ENCODE measurements at places on chromosomes 7 and 10.

DNA sequence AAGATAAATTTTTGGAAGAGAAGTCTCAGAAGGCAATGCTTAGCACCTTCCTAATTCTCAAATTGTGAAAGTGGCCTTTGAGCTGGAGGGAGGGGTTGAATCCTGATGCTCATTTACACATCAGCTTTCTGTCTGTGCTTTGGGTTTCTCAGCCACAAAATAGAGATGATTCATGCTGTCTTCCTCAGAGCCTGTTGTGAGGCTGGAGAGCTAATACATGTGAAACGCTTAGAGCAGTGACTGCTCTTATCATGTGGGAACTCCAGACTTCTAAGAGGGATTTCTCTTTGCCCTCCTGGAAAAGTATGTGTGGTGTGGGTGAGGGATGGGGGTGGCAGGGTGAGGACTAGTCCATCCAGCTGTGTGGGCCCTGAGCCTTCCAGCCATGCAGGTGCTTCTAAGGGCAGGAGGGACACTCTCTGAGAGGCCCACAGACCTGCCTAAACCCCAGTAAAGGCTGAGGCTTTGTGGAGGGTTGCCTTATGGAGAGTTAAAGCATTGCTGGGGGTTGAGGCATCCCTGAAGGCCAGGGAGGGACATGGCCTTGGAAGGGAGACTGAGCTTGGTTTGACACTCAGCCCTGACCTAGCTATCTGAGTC, 4.8 kb upstream of the EVX1 start:
- DNase-seq: no peak

DNA sequence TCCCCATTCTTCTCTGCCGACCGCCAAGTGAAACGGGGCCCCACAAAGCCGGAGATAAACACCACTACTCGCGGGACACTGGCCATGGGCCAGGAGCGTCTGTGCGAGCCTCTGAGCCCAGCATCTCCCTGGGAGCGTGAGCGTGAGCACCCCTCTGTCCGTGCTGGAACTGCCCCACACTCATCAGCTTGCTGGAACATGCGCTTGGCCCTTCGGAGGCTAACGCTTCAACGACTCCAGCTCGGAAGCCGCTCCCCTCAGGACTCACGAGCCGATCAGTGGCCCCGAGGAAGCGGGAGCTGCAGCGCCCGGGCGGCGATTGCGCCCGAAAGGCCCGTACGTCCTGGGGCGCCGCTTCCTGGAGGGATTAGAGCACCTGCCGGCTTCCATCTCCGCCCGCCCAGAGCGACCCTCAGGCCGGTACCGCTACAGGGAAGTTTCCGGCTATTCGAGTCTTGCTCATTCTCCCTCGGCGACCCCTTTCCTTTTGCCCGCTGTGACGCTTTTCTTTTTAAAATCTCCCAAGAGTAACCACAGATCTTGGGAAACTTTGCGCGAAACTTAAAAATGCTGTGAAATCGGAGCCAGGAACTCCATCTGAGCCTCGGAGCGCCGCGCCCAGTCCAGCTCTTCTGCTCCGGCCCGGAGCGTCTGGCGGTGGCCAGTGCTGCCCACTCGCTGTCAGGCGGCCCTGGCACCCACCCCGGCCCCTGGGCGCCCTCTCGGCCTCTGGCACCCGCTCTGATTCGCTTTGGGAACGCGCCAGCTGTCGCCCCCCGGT, 1.0 kb downstream of the TLL2 start:
- DNase-seq: no peak

DNA sequence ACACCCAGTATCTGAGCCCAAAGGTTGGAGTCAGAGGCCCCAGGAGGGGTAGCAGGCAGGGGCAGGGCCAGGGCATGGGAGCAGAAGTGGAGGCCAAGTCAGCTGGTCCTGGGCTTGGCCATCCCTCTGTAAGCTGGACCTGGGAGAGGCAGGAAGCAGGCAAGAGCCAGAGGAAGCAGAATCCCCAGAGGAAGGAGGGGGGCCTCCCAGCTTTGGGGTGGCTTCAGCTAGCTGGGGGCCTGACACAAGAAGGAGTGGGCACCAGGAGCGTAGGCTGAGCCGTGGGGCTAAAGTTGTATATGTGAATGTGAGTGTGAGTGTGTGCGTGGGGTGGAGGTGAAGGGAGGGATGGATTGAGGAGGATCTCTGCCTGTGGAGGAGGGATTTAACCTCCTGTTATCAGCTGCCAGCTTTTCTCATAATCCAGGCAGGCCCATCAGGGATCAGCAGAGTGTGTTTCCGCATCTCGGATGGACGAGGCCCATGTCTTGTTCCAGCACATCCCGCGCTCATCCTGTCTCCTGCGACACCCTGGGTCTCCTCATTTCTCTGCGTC, 54.0 kb downstream of the NEURL1 start:
- no peak for DNase-seq

DNA sequence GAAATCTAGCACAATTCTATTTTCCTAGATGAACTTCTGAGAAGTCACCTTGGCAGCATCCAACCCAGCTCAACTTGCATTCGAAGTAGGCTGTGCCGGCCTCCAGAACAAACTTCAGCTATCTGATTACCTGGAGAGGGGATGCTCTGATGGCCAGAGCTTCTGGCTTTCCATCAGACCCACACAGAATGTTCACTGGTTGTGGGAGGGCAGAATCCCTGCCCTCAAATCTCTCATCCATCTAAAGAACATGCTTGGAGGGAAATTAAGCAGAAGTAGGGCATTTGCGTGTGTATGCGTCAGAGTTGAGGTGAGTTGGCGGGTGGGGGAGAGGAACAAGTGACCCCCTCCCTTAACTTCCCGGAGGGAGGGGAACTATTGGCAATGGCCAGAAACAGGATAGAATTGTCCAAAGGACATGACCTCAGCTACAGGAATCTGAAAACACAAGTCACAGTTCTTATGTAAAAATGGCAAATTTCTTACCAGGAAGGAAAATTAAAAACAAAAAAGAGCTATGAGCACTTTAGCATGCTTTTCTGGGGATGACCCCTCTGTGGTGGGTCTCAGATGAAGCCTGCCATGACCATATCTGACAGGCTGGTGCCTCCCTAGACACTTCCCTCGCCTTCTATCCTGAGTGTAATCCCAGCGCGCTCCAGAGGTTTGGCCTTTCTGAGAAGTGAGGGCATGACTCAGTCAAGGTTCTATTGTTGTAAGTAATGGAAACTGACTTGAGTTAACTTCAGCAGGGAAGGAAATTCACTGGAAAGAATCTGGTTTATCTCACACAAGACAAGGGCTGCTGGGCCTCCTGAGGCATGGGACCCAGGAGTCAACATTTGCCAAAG, 278.8 kb downstream of the RPS24 start:
- DNase-seq: no peak

GRCh38 chr7:141563956-141564623, 12.9 kb downstream of the AGK start:
- DNase-seq: no peak

DNA sequence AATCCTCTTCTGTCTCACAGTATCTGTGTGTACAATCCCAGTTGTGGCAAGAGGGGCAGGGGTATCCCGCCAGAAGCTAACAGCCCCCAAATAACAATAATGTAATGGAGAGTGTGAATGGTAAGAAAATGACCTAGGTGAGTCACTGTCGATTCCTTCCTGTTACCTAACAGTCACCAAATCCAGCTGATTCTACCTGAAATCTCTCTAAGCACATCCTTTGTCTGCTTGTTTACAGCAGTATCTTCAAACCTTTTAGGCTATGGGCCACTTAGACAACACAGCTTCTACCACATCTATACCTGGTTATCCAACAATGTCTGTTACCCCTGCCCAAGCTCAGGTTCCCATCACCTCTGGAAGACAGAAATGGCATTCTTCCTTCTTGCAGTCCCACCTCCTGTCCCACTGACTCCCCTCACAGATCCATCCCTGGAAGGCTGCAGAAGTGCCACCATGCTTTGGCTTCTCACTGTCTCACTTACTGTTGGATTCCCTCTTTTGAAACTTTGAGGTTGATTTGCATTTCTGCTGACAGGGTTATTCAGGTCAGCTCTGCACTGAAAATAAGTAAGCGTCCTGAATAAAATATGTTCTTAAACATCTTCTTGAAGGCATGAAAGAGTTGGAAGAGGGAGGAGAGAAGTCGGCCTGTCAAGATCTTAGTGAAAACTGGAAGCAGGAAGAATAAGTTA, 13.1 kb downstream of the PIP4K2A start:
- no peak for DNase-seq

GRCh38 chr7:135236727-135237126, 3.1 kb downstream of the STRA8 start:
- DNase-seq: no peak
